Lower leg skin (tissue), 4 donors: ENCODE measurements at places on chromosomes 1 and 21. TPM values are rescaled to one million over a fixed set of nuclear protein-coding genes. Genes with fewer than 3 reads are reported as not detected.

PAX7 gene
- 0.11 TPM for total RNA-seq

DNA sequence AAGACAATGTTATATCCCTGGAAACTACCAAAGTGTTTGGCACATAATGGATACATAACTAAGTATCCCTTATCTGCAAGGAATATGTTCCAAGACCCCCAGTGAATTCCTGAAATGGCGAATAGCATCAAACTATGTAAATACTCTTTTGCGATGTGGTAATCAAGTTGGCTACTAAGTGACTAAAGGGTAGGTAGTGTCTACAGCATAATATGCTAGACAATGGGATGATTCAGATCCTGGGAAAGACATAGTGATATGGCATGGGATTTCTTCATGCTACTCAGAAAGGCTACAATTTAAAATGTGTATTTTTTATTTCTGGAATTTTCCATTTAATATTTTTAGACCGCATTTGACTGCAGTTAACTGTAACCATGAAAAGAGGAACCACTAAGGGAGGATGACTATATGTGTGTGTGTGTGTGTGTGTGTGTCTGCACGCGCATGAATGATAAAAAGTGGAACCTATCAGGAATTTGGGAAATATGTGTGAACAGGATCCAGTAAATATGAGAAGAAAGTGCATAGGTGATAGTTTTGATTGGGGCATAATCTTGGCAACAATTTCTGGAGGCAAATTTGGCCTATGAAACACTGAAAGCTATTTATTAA is 1899.9 kb downstream of the NCAM2 start:
- DNase-seq, result no peak

DNA sequence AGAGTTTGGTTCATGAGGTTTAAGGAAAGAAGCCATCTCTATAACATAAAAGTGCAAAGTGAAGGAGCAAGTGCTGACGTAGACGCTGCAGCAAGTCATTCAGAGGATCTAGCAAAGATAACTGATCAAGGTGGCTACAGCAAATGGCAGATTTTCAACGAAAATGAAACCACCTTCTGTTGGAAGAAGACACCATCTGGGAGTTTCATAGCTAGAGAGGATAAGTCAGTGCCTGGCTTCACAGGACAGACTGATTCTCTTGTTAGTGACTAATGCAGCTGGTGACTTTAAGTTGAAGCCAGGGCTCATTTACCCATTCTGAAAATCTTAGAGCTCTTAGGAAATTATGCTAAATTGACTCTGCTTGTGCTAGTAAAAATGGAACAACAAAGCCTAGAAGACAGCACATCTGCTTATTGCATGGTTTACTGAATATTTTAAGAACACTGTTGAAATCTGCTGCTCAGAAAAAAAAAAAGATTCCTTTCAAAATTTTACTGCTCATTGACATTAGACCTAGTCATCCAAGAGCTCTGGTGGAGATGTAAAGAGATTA is 10.5 kb downstream of the MAEL start:
- DNase-seq, result no peak

DNA sequence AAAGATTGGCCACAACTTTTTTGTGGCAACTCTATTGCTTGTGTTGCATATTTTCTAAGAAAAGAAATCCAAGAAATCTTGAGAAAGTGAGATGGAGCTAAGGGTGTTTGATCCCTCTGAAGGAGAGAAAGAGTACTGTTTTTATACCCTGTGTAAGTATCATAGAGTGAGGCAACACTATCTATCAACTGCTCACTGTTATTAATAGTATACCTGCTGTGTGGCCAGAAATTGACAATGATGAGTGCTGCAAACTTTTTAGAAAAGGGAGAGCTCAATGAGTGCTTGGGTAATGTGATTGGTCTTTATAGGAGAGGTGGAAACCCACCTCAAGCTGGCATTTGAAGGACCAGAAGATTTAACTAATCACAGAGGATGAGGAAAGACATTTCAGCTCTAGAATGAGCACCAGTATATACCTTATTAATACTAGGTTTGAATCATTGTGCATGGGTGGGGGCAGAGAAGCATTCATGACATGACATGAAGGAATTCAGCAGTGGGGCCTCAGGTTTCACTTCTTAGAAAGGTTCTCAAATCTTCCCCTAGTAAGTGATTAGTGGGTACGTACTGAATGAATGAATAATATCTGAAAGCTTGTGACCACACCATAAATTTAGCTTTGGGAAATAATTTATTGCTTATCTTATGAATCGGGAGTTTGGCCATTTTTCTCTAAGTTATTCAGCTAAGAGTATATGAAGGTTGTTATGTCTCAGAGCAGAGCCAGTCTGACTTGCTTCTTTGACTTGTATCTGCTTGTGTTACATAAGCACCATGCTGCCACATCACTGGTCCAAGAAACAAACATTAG is 169.2 kb upstream of the SGIP1 start:
- DNase-seq, result no peak

GRCh38 chr1:19960591-19960990 is 18.8 kb downstream of the PLA2G2A start:
- peak; percentile 21 for DNase-seq
